ENCODE measurements at places on chromosomes 3 and 15.
A peak's percentile ranks its signal among the peaks of the same experiment; 100 is the strongest.

DNA sequence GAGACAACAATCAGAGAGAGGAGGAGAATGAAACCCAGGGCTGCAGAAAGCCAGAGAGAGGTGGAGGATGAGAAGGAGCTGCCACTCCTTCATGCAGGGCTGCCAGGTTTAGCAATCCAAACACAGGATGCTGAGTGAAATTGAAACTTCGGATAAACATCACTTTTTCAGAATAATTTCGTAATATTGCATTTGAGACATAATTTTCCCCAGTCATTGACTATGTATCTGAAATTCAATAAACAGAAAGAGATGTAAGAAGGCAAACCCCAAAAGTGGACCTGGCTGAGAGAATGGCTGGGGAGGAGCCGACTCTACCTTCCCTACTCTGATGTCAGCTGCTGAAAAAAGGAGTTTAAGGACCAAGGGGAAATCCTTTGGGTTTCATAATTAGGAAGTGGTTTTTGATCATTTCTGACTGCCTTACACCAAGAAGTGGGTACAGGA, 33.8 kb downstream of the SLC9A9 start:
- DNase-seq: peak; percentile 12

- peak; percentile 85 for DNase-seq
Measured at GRCh38 chr15:34241376-34242330, 16.8 kb downstream of the EMC4 start.

- no peak for DNase-seq
Measured at GRCh38 chr3:146092230-146092629, 68.8 kb downstream of the PLOD2 start.

DNA sequence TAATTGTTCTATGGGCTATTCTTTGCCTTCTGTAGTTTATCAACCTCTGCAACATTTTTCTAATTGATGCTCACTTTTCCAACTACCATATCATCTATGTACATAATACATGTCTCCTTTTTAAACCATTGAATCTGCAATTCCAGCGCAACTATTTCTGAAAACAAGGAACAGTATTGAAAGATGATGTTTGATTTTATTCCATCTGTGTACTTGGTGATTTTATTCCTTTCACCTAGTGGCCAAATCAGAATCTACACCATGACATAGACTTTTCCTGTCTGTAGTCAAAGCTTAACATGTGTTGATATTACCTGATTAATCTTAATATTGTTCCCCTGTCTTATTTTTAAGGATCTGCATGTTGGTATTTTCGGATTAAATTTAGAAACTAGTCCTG, 13.0 kb downstream of the NKTR start:
- DNase-seq: peak; percentile 63

GRCh38 chr15:80912673-80913072, 76.9 kb downstream of the MESD start:
- no peak for DNase-seq

- DNase-seq: peak; percentile 68
Measured at GRCh38 chr15:90915808-90916440, 12.8 kb downstream of the MAN2A2 start.

DNA sequence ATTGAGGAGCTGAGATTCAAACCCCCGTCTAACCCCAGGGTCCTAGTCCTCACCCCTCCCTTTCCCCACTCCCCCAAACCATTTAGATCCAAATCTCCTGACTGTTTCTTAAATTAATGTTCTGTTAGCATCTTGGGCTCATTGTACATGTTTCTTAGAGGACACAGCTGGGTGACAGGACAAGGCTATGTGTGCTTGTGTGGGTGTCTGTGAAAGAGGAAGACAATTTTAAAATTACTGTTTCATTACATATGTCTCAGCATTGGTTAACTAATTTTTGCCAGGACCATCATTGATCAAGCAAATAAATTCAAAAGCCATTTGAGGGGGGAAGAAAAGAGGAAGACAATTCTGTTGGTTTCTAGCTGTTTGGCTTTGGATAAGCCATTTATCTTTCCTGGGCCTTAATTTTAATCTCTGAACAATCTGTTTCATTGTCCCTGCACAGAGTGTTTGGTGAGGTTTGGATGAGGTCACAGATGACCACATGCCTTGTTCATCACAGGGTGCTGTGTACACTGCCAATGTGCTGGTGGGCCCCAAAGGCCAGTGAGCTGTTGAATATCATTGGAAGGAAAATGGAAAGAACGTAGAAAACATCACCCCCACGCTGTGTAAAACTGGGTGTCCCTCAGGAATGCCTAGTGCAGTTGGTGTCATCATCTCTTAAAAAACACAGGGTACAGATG, 51.9 kb downstream of the RPLP1 start:
- no peak for DNase-seq

GRCh38 chr3:1439395-1439794, 346.6 kb downstream of the CNTN6 start:
- DNase-seq: peak; percentile 30

DNA sequence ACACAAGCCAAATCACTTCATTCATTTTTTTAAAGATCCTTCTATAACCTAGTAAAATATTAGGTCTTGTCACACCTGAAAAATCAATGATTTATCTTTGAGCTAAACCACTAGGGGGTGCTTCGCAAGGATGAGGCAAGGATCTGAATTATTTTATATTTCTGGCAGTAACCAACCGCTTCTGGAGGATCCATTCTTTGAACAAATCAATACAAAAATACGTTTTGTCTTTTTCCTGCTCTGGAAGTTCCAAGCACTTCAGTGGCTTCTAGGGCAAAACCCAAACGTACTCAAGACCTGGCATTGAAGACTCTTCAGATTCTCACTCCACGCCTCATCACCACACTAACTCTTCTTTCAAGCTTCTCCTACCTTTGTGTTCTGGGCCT, 486 bp downstream of the LSG1 start:
- DNase-seq: peak; percentile 75

Measured in hematopoietic multipotent progenitor cell treated with erythropoietin and hydrocortisone succinate and interleukin-3 and kit ligand, for 6 days (in vitro differentiated cells).